ENCODE measurements at places on chromosomes 2 and 18.
A peak's percentile ranks its signal among the peaks of the same experiment; 100 is the strongest.

GRCh38 chr2:129709001-129709955, 270.2 kb upstream of the RAB6C start:
- no peak for DNase-seq

DNA sequence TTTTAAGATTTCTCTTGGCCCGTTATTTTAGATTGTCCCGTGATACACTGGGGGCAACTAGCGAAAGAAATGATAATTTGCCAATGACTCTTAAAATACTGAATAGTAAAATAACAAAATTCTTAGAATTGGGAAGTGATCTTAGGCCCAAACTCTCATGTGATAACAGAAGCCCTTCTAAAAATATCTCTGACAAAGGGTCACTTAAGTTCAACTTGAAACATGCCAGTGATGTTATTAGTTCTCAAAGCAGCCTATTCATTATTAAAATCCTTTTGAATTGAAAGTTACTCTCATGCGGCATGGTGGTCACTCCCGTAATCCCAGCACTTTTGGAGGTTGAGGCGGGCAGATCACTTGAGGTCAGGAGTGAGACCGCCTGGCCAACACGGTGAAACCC, 920.9 kb downstream of the NRXN1 start:
- DNase-seq: no peak

DNA sequence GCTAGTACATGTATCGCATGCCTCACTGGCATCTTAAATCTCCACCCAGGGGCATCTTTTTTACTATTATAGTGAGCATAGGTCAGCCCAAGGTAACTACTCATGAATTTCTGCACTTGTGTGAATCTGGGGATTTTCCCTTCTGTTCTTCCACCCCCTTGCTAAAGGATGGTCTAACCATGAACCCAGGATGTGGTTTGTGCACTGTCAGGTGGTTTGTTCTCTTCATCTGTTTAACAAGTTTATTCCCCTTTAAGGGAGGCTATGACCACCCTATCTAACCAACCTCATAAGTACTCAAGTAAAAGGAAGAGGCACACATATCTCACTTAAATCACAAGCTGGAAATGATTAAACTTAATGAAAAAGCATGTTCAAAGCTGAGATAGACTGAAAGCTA, 243.0 kb downstream of the RPRM start:
- DNase-seq: peak; percentile 36

DNA sequence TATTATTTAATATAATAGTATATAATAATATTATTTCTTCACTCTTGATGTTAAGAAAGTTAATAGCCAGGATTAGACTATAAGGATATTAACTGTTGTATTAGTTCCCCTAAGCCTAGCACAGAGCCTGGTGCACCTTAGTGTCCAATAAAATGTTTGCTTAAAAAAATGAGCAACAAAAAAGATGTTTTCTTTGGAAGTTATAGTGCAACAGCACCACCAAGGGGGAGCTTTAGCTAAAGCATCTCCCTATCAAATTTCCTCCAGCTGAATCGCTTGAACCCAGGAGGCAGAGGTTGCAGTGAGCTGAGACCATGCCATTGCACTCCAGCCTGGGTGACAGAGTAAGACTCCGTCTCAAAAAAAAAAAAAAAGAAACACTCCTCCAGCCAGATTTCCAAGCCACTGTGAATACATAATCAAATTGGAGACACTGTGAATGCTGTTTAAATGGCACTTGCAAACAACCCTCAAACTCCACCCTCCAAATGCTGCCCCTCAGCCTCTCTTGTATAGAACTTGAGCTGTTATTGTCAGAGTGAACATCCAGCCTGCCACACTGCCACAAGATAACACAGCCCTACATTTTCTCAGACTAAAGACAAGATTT, 221.9 kb downstream of the DYM start:
- peak; percentile 19 for DNase-seq

DNA sequence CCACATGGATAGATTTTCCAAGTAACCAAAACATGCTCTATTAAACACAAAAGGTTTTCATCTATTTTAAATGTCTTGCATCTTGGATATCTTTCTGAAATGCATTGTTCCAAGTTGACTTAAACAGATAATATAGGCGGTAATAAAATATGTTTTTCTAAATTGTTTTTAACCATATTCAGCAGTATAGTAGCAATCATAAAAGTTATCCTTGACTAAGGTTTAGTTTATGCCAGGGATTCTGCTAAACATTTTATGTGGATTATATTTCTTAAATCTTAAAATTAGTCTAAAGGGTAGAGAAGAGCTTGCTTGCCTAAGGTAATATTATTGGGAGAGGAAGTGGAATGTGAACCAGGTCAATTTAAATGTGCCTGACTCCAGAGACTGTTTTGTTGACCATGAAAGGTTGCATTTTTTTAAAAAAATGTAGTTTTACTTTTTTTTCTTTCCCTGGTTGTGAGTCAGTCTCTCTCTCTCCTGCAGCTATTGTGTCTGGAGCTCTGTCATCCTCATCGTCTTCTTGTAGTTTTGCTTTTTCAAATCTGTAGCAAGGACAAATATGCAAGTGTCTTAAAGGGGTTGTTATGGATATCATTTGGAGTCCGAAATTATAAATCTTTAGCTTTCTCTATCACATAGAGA, 309.1 kb upstream of the COL3A1 start:
- DNase-seq: no peak

DNA sequence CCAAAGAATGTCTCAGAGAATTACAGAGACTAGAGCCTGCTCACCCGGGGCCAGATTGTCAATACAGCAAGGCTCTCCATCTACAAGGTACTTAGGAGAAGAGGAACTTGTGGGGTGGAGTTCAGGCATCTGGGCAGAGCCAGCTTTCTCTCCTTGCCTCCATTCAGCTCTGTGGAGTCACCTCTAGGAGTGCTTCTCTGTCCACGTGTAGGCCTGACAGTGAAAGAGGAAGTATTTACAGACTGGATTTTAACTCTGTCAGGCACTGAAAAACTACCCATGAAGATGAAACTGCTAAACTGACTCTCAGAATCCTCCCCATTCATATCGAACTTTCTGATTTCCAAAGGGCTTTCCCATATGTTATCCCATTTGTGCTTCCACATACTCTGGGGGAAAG, 315.6 kb downstream of the SETBP1 start:
- DNase-seq: no peak

DNA sequence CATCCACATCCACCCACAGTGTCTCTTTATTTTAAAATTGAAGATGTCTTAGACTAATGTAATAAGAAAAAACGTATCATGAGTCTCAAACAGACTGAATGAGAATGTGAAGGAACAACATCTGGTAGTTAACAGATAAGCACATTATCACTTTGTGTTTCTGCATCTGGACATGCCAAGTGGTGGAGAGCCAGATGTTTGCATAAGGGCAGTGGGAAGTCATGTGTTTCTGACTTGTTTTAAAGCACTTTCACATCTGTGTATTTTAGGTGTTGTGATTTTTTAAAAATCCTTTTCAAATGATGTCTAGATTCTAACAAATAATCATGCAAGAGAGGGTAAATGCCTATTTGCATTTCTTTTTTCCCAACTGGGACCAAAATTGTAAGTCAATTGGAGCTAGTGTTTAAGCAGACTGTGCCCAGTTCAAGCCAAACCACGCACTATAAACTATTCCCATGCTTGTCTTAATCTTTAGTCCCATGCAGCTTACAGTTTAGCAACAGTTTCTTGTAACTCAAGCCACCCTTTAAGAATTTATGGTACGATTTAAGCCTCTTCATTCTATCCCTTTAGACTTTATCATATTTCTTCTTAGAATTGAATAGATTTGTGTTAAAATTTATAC, 272.7 kb upstream of the DOK6 start:
- DNase-seq: no peak

GRCh38 chr2:43294973-43295603, 68.7 kb upstream of the ZFP36L2 start:
- DNase-seq: no peak

GRCh38 chr2:127416506-127417001, 1.7 kb upstream of the PROC start:
- DNase-seq: no peak

- DNase-seq: no peak
Measured at GRCh38 chr2:40329739-40330030, 122.2 kb downstream of the SLC8A1 start.

DNA sequence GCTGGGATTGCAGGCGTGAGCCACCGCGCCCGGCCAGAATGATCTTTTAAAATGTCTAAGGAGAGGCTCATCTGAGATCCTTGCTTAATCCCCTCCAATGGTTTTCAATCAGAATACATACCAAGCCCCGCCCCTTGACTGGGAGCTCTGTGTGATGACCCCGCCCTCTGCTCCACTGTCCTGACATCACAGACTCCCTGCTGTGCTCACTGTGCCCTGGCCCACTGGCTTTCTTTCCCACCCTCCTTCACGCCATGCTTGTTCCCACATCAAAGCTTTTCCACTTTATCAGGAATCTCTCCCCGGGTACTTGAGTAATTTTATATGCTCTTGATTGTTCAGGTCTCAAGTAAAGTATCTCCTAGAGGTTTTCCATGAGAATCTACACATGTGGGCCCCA, 762.3 kb upstream of the ID2 start:
- DNase-seq: no peak

- peak; percentile 18 for DNase-seq
Measured at GRCh38 chr2:69977186-69977585, 15.8 kb upstream of the ASPRV1 start.

GRCh38 chr2:65430603-65431420, 1.6 kb downstream of the SPRED2 start:
- DNase-seq: peak; percentile 70

DNA sequence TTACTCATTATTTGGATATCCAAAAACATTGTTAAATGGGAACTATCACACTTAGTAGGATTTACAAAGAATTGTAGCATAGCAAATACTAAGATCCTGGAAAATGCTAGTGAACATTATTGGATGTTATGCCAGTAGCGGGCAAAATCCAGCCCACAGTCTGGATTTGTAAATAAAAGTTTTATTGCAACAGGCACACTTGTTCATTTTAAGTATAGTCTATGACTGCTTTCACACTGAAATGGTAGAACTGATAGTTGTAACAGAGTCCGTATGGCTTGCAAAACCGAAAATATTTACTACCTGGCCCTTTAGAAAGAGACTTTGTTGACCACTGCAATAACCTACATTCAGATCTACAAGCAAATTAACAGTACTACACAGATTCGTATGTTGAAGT, 53.6 kb downstream of the ACVR1 start:
- no peak for DNase-seq

GRCh38 chr2:235570256-235570655, 76.4 kb downstream of the AGAP1 start:
- no peak for DNase-seq

DNA sequence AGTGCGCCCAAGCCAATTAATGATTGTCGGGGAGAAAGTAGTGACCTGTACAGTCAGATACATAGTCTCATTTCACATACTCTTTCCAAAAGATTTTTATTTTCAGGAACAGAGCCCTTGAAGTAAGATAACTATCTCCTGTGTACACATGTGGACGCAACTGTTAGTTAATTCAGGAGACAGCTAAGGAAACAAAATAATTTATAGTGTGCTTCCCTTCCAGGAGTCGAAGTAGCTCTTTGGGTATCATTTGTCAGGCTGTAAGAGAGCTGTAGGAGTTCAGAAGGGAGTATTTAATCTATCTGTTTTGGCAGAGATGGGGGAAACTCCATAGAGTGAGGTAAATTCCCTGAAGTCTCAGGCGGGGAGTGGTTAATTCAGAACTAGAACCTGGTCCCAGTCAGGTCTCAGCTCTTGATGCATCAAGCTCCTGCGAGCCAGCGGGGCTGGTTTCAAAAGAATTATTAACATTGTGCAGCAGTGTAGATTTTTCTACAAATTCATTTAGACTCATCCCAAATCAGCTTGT, 63.0 kb downstream of the MAPK4 start:
- DNase-seq: no peak

DNA sequence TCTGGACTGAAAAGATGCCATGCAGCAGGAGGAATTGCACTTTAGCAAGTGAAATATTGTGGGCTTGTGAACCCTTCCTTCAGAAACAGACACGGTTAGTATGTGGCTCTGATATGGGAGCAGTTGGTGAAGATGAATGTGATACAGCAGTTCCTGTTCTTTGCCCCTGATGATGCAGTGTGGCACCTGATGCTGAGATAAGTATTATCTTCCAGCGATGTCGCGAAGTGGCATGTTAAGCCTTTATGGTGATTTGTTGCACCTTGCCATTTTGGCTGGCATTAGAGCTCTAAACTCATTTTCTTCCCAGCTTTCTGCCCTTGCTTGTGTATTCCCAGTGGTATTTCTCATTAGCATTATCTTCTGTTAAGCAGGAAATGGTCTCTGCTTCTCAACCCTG, 441.6 kb upstream of the RAB12 start:
- DNase-seq: no peak

DNA sequence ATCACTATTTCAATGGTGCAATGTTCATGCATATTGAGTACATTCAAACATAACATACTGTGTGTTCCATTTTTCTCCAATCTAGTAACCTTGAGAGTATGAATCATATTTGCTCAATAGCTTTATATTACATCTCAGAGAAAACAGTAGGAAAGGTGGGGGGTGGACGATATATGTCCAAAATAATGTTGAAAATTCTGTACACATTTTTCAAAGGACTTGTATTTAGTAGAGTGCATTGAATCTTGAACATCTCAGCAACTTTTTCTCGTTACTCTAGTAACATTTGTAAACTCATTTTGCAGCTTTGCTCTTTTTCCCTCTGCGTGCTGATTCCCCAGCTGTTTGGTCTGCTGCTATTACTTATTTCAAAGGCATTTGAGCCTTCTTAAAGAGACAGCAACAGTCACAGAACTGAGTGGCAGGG, 1487.0 kb downstream of the LRP1B start:
- no peak for DNase-seq

DNA sequence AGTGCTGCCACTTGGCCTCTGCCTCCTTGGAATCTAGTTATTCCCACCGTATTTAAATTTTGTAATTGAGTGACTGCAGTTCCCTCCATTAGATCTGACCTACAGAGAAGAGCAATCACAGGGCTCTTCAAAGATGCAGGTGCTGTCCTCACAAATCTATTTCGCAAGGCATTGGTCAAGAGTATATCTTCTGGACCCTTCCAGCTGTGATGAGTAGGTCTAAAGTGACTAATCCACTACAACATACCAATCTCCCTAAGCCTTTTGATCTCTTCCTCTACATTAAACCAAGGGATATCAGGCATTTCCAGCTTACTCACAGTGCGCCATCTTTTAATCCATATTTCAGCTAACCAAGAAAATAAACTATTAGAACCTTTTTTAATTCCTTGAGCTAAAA, 65.1 kb upstream of the COL3A1 start:
- DNase-seq: no peak

DNA sequence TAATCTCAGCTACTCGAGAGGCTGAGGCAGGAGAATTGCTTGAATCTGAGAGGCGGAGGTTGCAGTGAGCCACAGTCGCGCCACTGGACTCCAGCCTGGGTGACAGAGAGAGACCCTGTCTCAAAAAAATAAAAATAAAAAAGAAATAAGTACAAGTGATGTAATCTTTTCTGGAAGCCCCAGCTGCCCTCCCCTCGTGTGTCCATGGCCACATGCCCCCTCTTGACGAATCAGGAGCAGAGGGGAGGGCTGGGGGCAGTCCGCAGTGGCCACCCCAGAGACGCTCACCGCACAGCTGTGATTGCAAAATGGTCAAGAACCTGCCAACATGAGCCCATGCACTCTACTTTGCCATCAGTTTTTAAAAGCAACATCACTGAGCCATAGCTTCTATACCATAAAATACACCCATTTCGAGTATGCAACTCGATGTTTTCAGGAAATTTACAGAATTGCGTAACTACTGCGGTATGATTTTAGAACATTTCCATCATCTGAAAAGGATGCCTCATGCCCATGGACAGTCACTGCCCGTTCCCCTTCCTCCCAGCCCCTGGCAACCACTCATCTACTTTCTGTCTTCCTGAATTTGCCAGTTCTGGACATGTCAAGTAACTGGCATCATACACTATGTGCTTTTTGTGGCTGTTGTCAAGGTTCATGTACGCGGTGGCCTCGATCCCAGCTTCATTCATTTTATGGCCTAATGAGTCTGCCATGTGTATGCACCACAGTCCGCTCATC, 88.1 kb downstream of the NDUFA10 start:
- peak; percentile 47 for DNase-seq

Measured in CD4-positive, alpha-beta T cell treated with Interleukin-4 for 1 hour (primary cell).